Stomach (tissue), 19 donors: ENCODE measurements at places on chromosomes 5 and 9. TPM values are rescaled to one million over a fixed set of nuclear protein-coding genes. Genes with fewer than 3 reads are reported as not detected.

HRCT1 gene
- total RNA-seq, result 9.1 TPM

PGM5 gene
- total RNA-seq, result 33.9 TPM

- no peaks in the 10 kb centered on the region for H3K27me3 ChIP-seq
- no peak for DNase-seq
- no peak overlapping the region for H3K4me3 ChIP-seq
- H3K36me3 ChIP-seq, result no peaks in the 10 kb centered on the region
- H3K27ac ChIP-seq, result no peak overlapping the region
- H3K4me1 ChIP-seq, result peaks cover 51% of the 10 kb centered on the region
Measured at GRCh38 chr5:131375351-131375750, 111.5 kb downstream of the CDC42SE2 start.

DNA sequence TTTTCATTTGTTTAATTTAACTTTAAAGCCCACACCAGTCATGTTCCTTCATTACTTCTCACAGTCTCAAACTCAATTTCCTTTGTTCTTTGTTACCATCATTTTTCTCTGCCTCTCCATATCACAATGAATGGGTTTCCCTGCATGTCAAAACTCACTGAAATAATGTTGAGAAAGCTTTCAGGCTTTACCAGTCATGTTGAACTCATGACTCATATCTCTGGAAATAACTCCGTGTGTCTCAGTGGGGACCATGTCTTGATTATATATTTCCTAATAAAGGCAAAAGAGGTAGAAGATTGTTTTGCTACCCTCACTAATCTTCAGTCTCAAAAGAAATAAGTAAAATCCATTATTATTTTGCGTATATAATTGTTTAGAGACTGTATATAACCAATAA, 231.2 kb downstream of the CHSY3 start:
- no peak for DNase-seq
- peak overlapping the region; percentile 27 for H3K27ac ChIP-seq
- no peaks in the 10 kb centered on the region for H3K27me3 ChIP-seq

- no peak overlapping the region for H3K27ac ChIP-seq
- no peak for DNase-seq
- H3K36me3 ChIP-seq, result no peaks in the 10 kb centered on the region
- H3K4me3 ChIP-seq, result no peak overlapping the region
- H3K4me1 ChIP-seq, result no peaks in the 10 kb centered on the region
Measured at GRCh38 chr5:149028984-149029383, 33.9 kb downstream of the SH3TC2 start.

DNA sequence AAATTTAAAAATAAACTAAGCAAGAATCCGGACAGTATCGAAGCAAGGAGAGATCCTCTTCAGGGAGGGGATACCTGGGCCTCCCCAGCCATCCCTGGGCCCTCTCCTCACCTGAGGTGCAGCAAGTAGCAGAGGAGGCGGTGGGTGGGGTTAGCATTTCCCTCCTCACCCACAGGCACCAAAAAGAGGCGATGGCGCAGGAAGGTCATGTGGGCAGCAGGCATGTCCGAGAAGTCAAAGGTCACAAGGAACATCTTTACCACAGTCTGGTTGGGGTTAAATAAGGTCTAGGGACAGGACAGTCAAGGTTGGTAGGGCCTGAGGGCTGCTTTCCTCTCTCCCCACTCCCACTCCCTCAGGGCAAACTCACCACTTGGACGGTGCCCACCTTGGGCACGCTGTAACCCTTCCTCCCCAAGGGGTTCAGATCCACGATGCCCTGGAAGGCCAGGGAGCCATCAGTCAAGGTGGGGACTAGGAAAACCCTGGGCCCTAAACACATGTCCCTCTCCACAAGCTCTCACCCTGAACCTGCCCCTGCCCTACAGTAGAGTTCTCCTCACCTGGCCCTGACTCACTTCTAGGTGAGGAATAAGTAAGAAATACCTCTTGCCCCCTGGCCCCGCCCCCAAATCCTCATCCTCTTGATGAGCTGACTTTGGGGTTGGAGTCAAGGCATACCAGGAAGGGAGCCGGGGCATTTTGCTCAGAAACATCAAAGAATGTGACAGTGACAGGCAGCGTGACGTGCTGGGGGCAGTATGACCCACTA, 2.8 kb upstream of the STOML2 start:
- no peak overlapping the region for H3K4me3 ChIP-seq
- H3K36me3 ChIP-seq, result peaks cover 52% of the 10 kb centered on the region
- H3K27ac ChIP-seq, result no peak overlapping the region
- H3K4me1 ChIP-seq, result peaks cover 25% of the 10 kb centered on the region
- DNase-seq, result no peak

PCA3 gene
- total RNA-seq, result 0.73 TPM

PTPN3 gene
- 12.7 TPM for total RNA-seq

GDNF gene
- total RNA-seq, result not detected

- no peaks in the 10 kb centered on the region for H3K27me3 ChIP-seq
- H3K27ac ChIP-seq, result no peak overlapping the region
- no peak overlapping the region for H3K4me3 ChIP-seq
- DNase-seq, result no peak
- H3K36me3 ChIP-seq, result no peaks in the 10 kb centered on the region
- no peaks in the 10 kb centered on the region for H3K4me1 ChIP-seq
Measured at GRCh38 chr5:135942202-135942771, 12.5 kb downstream of the LECT2 start.

ZBED3 gene
- total RNA-seq, result 132 TPM

GRCh38 chr5:120432861-120433260, 31.2 kb upstream of the PRR16 start:
- no peak overlapping the region for H3K4me3 ChIP-seq
- H3K4me1 ChIP-seq, result no peaks in the 10 kb centered on the region
- no peak for DNase-seq
- H3K27me3 ChIP-seq, result no peaks in the 10 kb centered on the region

GRCh38 chr9:10048994-10049393, 563.8 kb downstream of the PTPRD start:
- H3K4me1 ChIP-seq, result no peaks in the 10 kb centered on the region
- no peak overlapping the region for H3K4me3 ChIP-seq
- H3K27me3 ChIP-seq, result no peaks in the 10 kb centered on the region
- DNase-seq, result no peak
- H3K36me3 ChIP-seq, result no peaks in the 10 kb centered on the region

- no peak overlapping the region for H3K27ac ChIP-seq
- H3K4me1 ChIP-seq, result no peaks in the 10 kb centered on the region
- no peak overlapping the region for H3K4me3 ChIP-seq
- no peaks in the 10 kb centered on the region for H3K27me3 ChIP-seq
- no peaks in the 10 kb centered on the region for H3K36me3 ChIP-seq
Measured at GRCh38 chr9:87160148-87161102, 213.1 kb upstream of the GAS1 start.

LCN9 gene
- not detected for total RNA-seq

- no peak overlapping the region for H3K4me3 ChIP-seq
- H3K4me1 ChIP-seq, result peaks cover 5% of the 10 kb centered on the region
- H3K27ac ChIP-seq, result no peak overlapping the region
- no peaks in the 10 kb centered on the region for H3K36me3 ChIP-seq
- H3K27me3 ChIP-seq, result no peaks in the 10 kb centered on the region
Measured at GRCh38 chr5:56588636-56589480, 226.5 kb upstream of the MAP3K1 start.

DNA sequence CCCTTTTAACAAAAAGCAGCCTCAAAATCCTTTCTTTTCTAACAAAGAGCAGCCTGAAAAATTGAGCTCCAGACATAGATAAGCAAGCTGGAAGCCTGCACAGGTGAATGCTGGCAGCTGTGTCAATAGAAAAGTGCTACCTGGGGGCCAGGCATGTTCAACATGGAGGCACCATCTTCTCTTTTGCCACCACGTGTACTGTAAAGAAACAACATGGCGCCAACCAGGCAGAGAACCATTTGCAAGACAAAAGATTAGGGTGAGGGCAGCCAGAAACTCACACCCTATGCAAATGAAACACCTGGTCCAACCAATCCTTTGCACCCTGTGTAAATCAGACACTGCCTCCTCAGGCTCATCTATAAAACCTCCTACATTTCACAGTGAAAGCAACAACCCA, 96.0 kb downstream of the ACTL7B start:
- no peak overlapping the region for H3K4me3 ChIP-seq
- H3K36me3 ChIP-seq, result no peaks in the 10 kb centered on the region
- DNase-seq, result no peak
- no peaks in the 10 kb centered on the region for H3K4me1 ChIP-seq

- H3K36me3 ChIP-seq, result no peaks in the 10 kb centered on the region
- H3K27me3 ChIP-seq, result peaks cover 33% of the 10 kb centered on the region
- peaks cover 25% of the 10 kb centered on the region for H3K4me1 ChIP-seq
- DNase-seq, result no peak
- no peak overlapping the region for H3K27ac ChIP-seq
Measured at GRCh38 chr5:77852068-77852513, 76.0 kb upstream of the TBCA start.

- H3K36me3 ChIP-seq, result no peaks in the 10 kb centered on the region
- no peak for DNase-seq
- no peak overlapping the region for H3K27ac ChIP-seq
- peaks cover 28% of the 10 kb centered on the region for H3K27me3 ChIP-seq
- H3K4me3 ChIP-seq, result no peak overlapping the region
Measured at GRCh38 chr5:160366230-160366629, 4.2 kb downstream of the C1QTNF2 start.

GRCh38 chr9:32399110-32399815, 14.8 kb downstream of the ACO1 start:
- no peak overlapping the region for H3K4me3 ChIP-seq
- H3K27me3 ChIP-seq, result no peaks in the 10 kb centered on the region
- no peak for DNase-seq

DNA sequence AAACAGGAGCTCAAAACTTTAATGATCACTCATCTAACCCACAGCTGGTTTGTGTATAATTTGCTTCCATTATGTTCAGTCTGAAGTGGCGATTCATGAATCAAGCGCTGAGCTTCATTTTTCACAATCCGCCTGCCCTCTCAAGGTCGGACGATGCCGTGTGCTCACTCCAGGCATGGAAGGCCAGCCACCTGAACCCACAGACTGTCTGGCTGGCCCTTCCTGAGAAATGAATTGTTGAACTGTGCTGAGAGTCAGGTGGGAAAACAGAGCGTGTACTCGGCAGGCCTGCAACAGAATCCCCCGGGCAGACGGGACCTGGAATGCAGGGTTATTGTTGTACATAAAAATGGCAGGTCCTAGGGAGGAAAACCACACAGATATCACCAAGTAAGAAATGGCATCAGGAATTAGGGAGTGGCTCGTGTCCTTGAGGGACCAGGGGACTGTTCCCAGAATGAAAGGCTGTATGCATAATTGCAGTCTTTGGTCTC, 375.7 kb downstream of the IRX2 start:
- no peak overlapping the region for H3K27ac ChIP-seq
- no peaks in the 10 kb centered on the region for H3K4me1 ChIP-seq
- DNase-seq, result no peak
- no peak overlapping the region for H3K4me3 ChIP-seq

SPATA6L gene
- total RNA-seq, result 8.8 TPM

GRCh38 chr9:126699401-126699881, 85.7 kb downstream of the LMX1B start:
- H3K27ac ChIP-seq, result no peak overlapping the region
- H3K36me3 ChIP-seq, result no peaks in the 10 kb centered on the region
- H3K27me3 ChIP-seq, result peaks cover 75% of the 10 kb centered on the region
- H3K4me3 ChIP-seq, result no peak overlapping the region

DNA sequence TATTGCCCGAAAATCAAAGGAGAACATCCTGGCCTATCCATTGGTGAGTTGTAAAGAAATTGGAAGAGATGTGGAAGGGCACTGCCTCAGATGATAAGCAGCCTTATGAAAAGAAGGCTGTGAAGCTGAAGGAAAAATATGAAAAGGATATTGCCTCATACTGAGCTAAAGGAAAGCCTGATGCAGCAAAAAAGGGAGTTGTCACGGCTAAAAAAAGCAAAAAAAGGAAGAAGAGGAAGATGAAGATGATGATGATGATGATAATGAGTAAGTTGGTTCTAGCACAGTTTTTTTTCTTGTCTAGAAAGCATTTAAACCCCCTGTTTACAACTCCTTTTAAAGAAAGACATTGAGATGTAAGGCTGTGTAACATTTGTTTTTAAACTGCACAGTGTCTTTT, 59.8 kb upstream of the ZBED3 start:
- H3K27ac ChIP-seq, result no peak overlapping the region
- H3K36me3 ChIP-seq, result no peaks in the 10 kb centered on the region
- no peaks in the 10 kb centered on the region for H3K4me1 ChIP-seq
- DNase-seq, result no peak

PHYHD1 gene
- 12.5 TPM for total RNA-seq

DNA sequence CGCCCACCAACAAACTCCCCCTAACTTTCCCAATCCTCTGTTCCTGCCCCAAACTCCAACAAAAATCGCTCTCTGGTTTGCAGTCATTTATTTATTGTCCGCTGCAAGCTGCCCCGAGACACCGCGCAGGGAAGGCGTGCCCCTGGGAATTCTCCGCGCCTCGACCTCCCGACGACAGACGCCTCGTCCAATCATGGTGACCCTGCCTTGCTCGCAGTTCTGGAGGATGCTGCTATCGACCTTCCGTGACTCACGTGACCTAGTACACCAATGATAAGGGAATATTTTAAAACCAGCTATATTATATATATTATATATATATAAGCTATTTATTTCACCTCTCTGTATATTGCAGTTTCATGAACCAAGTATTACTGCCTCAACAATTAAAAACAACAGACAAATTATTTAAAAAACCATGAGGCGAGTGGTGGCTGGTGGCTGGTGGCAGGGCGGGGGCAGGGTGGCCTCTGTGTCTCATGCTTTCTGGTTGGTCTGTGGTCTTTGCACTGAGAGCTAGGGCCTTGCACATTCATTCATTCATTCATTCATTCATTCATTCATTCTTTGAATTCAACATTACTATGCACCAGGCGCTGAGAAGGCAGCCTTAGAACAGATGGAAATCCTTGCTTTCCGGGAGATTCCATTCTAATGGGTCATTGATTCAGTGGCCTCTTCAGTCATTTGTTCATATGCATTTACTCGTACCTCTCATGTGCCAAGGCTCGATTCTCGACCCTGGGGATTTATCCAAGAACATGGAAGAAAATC, 37.9 kb downstream of the FGF18 start:
- H3K36me3 ChIP-seq, result no peaks in the 10 kb centered on the region
- no peak overlapping the region for H3K27ac ChIP-seq
- H3K4me3 ChIP-seq, result no peak overlapping the region
- H3K27me3 ChIP-seq, result no peaks in the 10 kb centered on the region
- no peak for DNase-seq

DNA sequence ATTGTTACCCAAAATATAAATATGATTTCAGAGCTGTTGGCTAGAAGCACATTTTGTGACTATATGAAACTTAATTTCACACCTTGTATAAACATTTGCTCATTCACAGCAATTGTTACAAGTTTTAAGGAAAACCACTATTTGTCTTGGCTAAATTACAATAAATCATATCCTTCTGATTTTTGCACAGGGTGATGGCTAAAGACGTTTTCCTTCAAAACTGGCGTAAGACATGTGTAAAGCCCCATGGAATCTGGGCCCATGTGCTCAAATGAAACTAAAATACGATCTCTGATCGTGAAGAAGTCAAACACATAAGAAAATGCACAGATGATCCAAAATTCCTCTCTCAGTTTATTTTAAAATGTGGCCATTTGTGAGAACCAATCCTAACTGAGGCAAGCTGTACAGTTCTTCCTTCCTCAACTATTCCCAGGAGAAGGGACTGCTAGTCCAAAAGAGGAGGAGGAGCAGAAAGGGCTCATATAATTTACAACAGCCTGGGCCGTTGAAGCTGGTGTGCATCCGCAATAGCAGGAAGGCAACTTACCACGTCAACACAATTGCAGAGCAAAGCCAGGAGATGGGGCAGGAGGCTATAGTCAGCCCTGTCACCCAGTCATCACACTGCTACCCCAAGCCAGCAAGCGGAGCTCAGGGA, 98.4 kb downstream of the MED27 start:
- no peak overlapping the region for H3K4me3 ChIP-seq
- H3K27ac ChIP-seq, result no peak overlapping the region
- H3K27me3 ChIP-seq, result no peaks in the 10 kb centered on the region

- H3K4me1 ChIP-seq, result peaks cover 23% of the 10 kb centered on the region
- H3K27ac ChIP-seq, result no peak overlapping the region
- H3K36me3 ChIP-seq, result no peaks in the 10 kb centered on the region
- H3K27me3 ChIP-seq, result peaks cover 36% of the 10 kb centered on the region
- DNase-seq, result no peak
Measured at GRCh38 chr9:123358181-123358905, 2.3 kb downstream of the CRB2 start.
